Activated CD4-positive, alpha-beta memory T cell treated with anti-CD3 and anti-CD28 coated beads for 36 hours (primary cell): ENCODE measurements at places on chromosomes 2 and 18. TPM values are rescaled to one million over a fixed set of nuclear protein-coding genes. Genes with fewer than 3 reads are reported as not detected.

DNA sequence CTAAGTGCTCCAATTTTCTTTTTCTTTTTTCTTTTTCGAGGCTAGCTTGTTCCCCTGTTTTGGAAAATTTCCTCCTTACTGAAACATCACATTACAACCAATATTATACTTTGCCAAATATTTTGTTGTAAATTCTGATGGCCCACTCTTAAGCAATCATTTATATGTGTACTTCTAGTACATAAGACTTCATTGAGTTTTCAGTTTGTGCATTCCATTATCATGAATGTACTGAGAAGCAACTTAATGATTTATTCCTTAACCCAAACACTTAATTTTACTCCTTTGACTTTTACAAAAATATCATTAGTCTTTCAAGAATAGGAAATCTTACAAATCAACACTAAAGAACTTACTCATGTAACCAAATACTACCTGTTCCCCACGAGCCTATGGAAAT lies 242.4 kb downstream of the ARHGAP15 start:
- no peak for DNase-seq

DNA sequence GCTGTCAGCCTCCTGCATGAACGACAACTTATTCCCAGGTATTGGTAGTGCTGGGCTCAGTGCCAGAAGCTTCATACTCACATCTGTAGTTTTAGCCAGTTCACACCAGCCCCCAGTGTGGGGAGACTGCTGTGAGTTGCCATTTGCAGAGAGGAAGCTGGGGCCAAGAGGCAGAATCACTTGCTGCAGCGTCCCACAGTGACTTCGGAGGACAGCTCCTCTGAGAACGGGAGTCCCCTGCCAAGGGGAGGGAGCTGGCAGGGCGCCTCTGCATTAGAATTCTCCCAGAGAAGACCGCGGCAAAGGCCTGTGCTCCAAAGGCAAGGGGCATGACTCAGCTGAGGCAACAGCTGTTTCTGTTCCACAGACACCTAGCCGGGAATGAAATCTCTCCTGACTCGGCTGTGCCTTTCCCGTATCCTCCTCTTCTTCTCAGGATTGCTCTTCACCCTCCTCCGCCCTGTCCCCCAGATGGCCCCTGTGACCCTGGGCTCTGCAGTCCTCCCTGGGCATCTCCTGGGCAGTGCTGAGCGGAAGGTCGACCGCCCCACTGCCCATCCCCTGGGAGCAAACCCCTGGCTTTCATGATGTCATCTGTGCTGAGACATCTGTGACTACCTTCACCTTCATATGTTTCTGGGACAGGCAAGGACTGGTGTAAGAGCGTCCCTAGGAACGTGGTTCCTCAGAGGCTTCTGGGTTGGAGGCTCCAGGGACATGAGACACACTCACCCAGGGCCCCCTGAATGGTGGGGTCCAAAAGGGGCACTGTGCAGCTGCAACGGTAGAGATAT lies 18.0 kb downstream of the MAL start:
- DNase-seq, result peak; percentile 79

DNA sequence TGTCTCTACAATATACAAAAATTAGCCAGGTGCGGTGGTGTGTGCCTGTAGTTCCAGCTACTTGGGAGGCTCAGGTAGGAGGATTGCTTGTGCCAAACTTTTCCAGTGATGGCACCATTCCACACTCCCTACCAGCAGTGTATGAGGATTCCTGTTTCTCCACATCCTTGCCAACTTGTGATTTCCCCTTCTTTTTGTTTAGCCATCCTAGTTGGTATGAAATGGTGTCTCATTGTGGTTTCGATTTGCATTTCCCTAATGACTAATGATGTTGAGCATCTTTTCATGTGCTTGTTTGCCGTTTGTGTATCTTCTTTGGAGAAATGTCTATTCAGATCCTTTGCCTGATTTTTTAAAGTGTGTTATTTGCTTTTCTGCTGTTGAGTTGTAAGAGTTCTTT lies 41.0 kb downstream of the EPB41L5 start:
- no peak for DNase-seq

- peak; percentile 11 for DNase-seq
These were observed 182.8 kb upstream of the RAB12 start for GRCh38 chr18:8426401-8426800.

- DNase-seq, result no peak
These were observed 241.3 kb downstream of the PAX3 start for GRCh38 chr2:222057347-222058073.

DNA sequence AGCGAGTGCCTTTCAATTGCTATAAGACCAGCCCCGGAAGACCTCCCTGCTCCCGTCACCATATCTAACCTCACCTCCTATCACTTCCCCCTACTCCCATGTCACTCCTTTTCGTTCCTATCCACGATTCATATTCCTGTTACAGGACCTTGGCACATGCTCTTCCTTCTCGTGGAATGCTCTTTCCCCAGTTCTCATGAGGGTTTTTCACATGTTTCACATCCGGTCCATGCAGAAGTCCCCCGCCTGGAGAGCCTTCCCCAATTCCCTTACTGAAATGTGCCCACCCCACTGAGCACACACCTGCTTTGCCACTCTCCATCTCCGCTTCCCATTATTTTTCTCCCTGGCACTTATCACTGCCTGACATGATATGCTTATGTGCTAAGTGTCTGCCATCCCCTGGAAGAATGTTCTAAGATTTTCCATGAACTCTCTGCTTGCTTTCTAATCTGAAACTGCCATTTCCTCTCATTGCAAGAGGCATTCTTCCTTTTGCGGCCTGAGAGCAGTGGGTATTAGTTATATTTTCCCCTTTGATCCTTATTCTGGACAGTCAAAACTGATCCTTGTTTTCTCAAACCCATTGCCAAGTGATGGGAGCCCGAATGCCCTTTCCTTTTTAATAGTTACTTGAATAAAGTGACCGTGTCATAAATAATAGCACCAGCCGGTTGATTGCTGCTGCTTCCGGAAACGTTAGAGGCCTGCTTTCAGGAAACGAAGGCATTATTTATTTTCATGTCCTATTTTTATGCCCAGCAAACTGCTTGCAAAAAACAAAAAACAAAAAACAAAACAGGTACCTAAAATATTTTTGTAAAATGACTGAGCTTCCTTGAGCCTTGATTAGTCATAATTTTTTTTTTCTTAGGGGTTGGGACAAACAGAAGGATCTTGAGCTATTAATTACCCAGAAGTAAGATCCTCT lies 127.9 kb downstream of the ZNF532 start:
- no peak for DNase-seq

- DNase-seq, result peak; percentile 84
These were observed 15.2 kb downstream of the FBXO41 start for GRCh38 chr2:73268830-73269685.

GRCh38 chr2:64987001-64987955 lies 1.9 kb upstream of the SLC1A4 start:
- DNase-seq, result peak; percentile 45

- DNase-seq, result no peak
These were observed 19.9 kb downstream of the GPATCH11 start for GRCh38 chr2:37104178-37104577.

GRCh38 chr18:75421656-75422055 lies 5.8 kb downstream of the SMIM21 start:
- DNase-seq, result no peak

DNA sequence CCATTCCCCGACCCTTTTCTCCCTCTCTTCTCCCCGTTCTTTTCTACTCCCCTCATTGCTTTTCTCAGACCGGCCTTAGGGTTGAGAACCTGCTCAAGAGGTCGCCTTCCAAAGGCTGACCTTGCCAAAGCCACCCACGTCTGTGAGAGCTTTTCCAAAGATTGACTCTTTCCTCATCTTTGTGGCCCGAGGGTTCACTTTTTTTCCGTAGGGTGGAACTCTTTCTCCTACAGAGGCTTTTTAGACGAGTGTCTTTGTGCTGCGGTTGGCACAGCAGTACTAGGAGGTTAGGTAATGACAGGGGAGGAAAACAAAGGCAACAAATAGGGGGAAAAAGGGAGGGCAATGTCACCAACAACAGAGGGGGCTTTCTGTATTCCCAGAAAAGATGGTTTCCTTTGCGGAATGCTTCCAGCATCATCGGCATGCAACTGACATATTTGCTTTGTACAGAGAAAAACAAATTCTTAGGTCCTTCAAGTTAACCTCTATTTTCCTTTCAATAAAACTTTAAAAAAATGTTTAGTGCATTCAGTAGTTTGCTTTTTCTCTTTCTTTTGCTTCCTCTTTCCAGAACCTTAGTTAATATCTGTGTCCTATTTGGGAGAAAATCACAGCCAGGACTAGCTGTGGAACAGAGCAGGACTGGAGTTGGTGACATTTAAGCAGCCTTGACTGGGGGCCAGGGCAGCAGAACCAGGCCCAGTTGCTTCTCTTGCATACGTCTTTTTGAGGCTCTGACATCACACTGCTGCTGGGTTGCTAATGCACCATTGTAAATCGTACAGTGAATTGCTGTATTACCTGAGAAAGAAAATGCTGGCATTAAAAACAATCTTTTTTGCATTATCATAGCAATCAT lies 188.1 kb upstream of the FANCL start:
- DNase-seq, result no peak

GRCh38 chr2:217824223-217824622 lies 178.6 kb downstream of the TNS1 start:
- no peak for DNase-seq

DNA sequence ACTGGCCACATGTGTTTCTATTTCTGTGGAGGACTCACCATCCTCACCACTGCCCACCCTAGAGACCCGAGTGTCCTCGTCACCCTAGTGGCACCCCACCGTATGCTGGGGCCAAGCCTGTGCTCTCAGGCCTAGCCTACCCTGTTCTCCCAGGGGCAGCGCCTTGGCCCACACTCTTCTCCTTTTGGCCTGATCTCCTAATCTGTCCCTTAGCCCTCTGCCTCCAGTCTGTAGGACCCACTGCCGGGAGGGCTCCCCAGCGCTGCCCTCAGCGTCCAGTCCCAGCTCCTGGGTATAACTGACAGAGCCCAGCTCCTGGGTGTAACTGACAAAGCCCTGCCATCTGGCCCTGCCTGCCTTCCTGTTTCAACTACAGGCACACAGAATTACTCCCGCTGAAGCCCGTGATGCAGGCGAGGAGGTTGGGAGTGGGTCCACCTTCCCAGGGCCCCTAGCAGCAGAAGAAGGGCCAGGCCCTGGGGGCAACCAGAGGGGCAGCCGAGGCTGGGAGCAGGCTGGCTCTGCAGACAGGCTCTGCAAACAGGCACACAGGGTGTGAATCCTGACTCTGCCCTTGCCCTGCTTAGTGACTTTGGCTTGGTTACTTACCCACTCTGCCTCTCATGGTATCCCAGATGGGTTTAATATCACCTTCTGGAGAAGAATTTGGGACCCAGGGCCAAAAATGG lies 25.6 kb upstream of the PTMA start:
- no peak for DNase-seq

- no peak for DNase-seq
These were observed 86.8 kb downstream of the CLIP4 start for GRCh38 chr2:29201979-29202378.

GRCh38 chr2:30262716-30263309 lies 31.5 kb downstream of the LBH start:
- peak; percentile 4 for DNase-seq

- DNase-seq, result no peak
These were observed 137.9 kb downstream of the MGAT5 start for GRCh38 chr2:134391751-134392160.

DNA sequence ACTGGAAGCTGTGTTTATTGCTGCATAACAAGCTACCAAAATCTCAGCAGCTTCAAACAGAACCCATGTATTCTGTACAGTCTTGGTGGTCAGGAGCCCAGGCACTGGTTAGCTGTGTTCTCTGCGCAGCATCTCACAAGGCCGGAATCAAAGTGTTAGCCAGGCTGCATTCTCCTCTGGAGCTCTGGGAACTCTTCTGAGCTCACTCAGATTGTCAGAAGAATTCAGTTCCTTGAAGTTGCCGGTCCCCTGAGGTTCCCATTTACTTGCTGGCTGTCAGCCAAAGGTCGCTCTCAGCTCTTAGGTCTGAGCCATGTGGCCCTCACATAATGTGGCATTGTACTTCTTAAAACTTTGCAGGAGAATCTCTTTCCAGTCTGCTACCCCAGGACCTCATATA lies 123.6 kb upstream of the SMIM21 start:
- DNase-seq, result no peak

- no peak for DNase-seq
These were observed 1.6 kb downstream of the DDX1 start for GRCh38 chr2:15593327-15593705.

DNA sequence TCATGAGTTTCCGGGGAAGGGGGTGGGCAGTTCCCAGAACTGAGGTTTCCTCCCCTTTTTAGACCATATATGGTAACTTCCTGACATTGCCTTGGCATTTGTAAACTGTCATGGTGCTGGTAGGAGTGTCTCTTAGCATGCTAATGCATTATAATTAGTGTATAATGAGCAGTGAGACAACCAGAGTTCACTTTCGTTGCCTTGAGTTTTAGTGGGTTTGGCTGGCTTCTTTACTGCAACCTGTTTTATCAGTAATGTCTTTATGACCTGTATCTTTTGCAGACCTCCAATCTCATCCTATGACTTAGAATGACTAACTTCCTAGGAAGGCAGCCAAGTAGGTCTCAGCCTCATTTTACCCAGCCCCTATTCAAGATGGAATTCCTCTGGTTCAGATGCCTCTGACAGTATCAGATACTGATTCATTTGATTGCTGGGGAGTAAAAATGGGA lies 447.3 kb downstream of the XIRP2 start:
- no peak for DNase-seq

DNA sequence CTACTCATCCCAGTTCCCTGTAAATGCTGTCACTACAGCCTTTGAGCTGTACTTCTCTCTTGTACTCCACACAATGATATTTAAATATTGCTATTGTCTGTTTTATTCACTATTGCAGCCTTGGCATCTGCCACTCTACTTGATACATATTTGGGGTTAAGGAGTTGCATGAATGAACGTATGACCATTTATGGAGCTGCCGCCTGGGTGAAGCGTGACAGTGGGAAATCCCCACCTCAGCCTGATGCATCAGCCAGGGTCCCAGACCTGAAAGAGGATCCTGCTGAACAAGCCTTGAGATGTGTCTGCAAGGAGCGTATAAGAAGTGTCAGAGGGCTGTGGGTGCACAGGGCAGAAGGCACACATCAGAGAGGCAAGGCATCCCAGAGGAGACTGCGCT lies 39.1 kb downstream of the MRPL35 start:
- peak; percentile 66 for DNase-seq

GPR39 gene
- total RNA-seq, result not detected

AQP12B gene
- not detected for total RNA-seq

SAG gene
- 0.27 TPM for total RNA-seq

RPRD1A gene
- 29.6 TPM for total RNA-seq

REG1B gene
- total RNA-seq, result not detected

CDH7 gene
- not detected for total RNA-seq

PLCD4 gene
- 0.78 TPM for total RNA-seq

C2orf80 gene
- not detected for total RNA-seq
